ENCODE measurements at places on chromosomes 5 and 9.

- DNase-seq = no peak
These were observed 79.2 kb downstream of the BOD1 start for GRCh38 chr5:173537228-173537627.

- no peak for DNase-seq
These were observed 39.4 kb downstream of the MRPS27 start for GRCh38 chr5:72280581-72281069.

- DNase-seq = no peak
These were observed 13.6 kb downstream of the LRRC8A start for GRCh38 chr9:128895556-128895955.

GRCh38 chr5:122727112-122727541, 47.8 kb upstream of the SNX2 start:
- DNase-seq = no peak

DNA sequence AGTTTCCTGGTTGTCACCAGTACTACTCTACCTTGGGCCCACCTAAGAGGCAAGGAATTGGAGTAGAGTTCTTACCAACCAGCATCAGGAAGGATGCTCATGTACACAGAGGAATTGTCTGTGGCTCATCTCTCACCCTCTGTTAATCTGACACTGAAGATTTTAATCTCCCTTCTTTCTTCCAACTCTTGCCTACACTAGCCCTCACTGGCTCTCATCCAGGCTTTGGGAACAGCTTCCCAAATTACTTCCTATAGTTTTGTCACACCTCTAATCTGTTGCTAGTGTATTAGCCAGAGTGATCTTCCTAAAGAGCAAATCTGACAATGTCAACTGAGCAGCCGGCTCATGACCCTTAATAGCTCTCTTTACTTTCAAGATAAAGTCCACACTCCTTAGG, 218.7 kb upstream of the TRIM32 start:
- no peak for DNase-seq

DNA sequence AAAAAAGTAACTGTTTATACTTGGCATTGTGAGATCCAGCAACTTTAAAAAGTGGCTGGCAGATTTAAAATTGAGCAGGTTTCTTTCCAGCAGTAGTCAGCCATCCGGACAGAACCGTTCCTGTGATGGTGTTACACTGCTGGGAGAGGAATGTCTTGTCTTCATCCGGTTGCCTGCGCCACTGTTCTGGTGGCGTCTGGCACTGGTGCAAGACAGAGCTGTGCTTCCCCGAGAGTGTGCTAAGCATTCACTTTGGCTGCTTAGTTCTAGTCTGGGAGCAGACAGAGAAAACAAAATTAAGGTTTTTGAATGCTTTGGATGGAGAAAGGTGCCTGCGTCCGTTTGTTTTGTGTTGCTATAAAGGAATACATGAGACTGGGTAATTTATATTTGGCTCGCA, 35.5 kb upstream of the CREBRF start:
- no peak for DNase-seq

GRCh38 chr5:125634216-125634835, 788.9 kb upstream of the GRAMD2B start:
- DNase-seq = no peak

DNA sequence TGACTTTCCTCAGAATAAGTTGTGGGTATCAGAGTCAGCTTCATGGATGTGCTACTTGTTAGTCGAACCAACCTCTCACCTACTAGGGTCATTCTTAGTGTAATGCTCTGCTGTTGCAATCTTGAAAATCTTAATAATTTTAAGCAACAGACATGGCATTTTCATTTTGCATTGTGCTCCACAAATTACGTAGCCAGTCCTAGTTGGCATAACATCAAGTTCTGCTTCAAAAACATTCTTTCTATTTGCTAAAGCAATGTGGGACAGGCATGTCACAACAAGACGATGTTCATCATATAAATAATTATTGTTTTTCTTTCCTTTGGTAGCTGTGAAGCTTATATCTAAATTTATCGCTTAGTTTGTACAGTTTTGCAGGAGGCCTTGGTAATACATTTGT, 39.3 kb upstream of the CDH12 start:
- no peak for DNase-seq

GRCh38 chr5:58770136-58770535, 187.3 kb downstream of the RAB3C start:
- DNase-seq = no peak

- no peak for DNase-seq
These were observed 42.1 kb downstream of the PCDH1 start for GRCh38 chr5:141835928-141836670.

DNA sequence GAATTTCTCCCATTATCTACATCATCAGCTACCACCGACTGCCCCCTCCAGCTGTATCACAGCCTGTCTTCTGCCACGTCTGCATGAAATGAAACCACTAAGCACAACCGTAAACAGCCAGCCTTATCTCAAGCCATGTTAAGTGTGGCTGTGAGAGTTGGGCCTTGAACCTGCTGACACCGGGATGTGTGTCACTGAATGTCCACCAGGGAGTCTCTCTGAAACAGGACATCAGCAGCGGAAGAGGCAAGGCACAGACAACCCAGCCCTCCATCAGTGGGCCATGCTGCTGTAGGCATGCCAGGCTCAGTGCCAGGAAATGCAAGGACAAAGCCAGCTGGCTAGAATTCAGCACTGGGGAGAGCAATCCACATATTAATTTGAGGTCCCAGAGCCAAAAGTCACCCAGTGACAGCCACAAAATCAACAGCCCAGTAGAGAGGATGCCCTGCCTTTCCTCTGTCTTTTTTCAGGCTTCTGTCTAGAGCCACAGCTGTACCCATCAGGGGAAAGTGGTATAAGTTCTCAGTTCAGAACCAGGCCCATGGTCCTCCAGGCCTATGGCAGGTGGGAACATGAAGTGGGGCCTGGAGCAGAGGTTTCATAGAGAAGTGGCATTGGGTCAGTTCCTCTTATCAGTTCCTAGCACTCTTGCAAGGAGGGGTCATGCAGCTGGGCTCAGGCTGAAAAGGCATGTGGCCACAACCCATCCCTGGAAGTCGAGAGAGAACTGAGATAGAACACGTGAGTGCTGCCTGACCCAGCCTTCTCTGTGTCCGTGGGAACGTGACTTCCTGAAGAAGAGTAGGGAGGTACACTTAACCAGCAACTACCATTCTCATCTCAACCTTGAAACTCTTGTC, 199.4 kb downstream of the ESM1 start:
- no peak for DNase-seq

DNA sequence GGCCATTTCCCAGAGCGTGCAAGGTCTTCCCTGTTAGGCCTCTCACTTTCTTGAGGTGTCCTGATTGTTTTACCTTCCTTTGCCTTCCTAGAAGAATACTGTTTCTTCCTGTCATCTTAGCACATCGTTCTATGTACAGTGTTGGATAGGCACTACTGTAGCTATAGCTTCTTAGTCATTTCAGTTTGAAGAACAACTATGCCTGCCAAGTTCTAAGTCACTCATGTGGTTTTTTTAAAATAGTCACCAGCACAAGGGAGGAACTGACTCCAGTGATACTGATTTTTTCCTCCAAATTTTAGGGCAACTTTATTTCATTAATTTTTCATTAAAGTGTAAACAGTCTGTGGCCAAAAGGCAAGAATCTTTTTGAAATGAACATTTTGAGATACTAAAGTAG, 122.4 kb upstream of the NR5A1 start:
- no peak for DNase-seq

DNA sequence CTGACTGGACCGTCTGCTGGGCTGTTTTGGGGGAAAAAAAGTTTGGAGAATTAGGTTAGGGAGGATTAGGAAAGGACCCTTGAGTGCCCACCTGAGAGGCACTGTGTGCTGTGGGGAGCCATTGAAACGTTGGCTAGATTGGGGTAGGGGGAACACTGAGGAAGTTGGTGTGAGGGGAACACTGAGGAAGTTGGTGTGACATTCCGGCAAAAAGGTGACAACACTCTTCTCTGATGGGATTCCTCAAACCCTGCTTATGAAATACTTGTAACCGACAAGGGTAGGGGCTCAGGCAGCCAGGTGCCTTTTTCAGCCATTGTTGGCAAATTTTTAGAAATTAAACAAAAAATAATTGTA, 1.0 kb downstream of the CYSTM1 start:
- DNase-seq = no peak

DNA sequence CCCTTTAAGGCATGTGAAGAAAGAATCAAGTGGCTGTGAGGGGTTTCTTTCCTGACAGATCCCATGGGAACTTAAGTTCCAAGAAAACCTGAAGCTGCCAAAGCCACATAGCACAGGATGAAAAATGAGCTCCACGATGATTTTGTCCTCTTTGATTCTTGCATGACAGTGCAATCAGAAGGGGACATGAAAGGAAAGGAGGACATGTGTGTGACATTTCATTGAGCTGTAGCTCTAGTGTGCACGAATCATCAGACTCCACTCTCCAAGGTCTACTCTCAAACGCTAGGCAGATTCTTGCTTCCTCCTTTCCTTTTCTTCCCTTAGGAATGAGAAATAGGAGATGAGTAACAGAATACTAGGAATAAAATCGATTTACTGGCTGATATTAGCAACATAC, 142.0 kb downstream of the ZNF608 start:
- no peak for DNase-seq
